SJSA1 (cell line): ENCODE measurements at places on chromosomes 12 and 14. TPM values are rescaled to one million over a fixed set of nuclear protein-coding genes. Genes with fewer than 3 reads are reported as not detected.

DNA sequence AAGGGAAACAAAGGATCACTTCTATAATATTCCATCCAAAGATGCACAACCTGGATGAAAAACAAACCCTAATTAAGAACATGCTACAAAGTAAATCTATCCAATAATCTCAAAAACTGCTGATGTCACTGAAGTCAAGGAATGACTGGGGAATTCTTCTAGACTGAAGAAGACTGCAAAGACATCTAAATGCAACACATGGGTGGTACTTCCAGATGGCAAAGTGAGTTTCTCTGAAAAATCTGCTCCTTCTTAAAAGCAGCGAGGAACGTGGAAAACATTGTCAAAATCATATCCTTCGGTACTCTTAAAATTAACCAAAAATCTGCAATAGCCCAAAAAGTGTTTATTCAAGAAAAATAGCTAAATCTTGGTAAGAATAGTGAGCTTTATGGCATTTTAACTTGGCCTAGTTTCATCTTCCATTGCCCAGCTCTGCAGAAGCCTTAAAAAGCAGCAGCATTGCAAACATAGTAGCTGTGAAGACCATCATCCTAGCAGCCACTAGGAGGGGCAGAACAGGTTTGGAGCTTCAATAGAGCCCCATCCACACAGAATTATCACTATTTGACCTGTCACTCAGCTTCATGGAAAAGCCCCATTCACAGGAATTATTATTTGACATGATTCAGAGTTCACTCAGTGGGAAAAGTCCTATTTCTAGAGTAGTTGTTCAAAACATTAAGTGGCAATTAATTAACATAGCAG, 7.4 kb downstream of the CLEC14A start:
- no peak for DNase-seq

DNA sequence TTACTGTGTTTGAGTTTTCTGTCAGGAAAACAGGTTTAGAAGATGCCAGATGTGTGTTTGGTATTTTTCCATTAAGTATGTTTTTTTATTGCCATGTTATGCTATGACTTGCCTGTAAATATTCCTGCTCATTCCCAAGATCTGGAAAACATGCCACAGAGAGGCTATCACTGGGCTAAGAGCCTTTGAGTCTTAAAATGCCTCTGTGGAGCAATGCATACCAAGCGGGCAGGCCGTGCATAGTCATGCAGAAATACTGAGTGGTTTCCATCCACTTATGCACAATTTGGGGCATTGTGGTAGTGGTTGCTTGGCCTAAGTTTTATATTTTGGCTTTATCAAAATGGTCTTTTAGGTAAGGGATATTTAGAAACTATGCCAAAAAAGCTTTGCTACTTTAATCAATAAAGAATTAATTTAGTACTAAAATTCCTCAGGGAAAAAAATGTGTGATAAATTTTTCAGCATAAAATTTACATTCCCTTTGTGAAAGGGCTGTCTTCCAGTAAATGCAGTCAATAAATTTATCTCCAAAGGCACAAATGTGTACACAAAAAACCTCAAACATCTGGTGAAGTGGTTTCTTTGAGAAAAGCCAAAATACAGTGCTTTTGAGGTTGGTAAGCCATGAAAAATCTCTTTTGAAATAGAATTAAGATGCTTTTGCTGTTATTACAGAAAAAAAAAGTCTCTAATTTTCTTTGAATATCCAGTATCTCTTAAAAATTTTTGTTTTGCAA, 341.3 kb upstream of the FBXO33 start:
- no peak for DNase-seq

DNA sequence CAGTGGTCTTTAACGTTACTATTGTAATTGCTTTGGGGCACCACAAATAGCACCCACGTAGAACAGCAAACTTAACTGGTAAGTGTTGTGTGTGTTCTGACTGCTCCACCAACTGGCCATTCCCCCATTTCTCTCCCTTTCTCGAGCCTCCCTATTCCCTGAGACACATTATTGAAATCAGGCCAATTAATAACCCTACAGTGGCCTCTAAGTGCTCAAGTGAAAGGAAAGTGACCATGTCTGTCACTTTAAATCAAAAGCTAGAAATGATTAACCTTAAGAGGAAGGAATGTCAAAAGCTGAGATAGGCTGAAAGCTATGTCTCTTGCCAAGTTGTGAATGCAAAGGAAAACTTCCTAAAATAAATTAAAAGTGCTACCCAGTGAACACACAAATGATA, 22.3 kb downstream of the PPP1R13B start:
- DNase-seq, result no peak

DNA sequence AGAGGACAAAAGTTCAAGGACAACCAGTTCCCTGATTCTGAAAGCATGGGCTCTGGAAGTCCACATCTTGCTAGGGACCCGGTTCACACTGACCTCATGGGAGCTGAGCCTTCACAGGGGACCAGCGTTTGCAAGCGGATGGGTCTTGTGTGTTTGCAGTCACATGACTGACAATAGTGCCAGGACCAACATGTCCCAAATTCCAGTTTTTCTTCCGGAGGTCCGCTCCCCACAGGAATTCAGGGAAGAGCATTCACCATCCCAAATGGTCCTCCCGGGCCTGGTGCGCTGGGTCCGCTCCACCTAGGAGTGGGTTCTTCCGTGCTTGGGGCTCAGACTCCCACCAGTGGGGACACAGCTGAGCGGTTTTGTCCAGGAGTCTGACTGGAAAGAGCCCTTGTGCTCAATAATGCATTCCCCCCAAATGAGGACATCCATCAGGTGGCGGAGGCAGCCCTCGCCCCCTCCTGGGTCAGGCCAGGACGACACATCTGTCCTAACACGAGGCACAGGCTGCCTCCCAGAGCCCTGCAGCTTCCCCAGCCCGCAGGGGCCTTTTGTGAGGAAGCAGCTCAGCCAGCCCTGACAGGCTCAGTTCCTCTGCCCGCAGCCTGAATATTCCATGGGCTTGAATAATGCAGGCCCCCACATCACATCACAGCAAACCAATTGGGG, 91.8 kb upstream of the BCL11B start:
- DNase-seq, result no peak

DNA sequence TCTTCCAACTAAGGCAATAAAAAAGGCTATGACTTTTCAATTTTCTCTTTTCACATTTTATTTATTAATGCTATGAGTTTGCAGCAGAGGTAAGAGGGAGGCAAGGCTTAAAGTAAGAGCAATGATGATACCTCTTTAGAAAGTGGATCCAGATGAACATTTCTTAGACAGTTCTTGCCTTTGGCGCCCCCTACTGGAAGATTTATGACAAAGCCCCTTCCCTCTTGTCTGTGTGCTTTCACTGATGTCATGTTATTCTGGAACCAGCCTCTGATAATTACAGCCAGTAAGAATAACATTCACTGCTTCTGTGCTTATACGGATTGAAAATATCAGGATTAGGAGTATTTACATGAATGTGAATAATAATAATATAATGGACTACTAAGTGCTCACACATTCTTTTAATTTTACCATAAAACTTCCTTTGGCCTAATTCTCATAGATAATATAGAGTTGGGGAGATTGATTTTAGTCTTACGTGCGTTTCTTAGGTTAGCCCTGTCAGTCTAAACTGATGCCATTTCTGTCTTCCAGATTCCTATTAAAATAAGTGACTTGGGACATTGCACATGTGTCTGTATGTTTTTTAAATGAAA, 1929.9 kb upstream of the SEL1L start:
- DNase-seq, result no peak

GRCh38 chr12:99810718-99811593, 163.4 kb downstream of the GARIN6 start:
- no peak for DNase-seq

The CFAP73 gene
- not detected in 2 replicates for total RNA-seq

The SDR9C7 gene
- total RNA-seq, result not detected in 2 replicates
